ENCODE measurements at places on chromosomes 5 and 9. TPM values are rescaled to one million over a fixed set of nuclear protein-coding genes. Genes with fewer than 3 reads are reported as not detected.

The MAST4 gene
- 35.0 TPM for total RNA-seq

The SLC6A7 gene
- not detected for total RNA-seq

The ANKRD20A1 gene
- total RNA-seq, result not detected

The ANGPTL2 gene
- 14.1 TPM for total RNA-seq

The NKD2 gene
- total RNA-seq, result 0.25 TPM

The TRMO gene
- 10.6 TPM for total RNA-seq

The LCN12 gene
- total RNA-seq, result not detected

The HAND1 gene
- not detected for total RNA-seq

The CCDC187 gene
- total RNA-seq, result not detected

The PCSK1 gene
- total RNA-seq, result 2.8 TPM

The TERT gene
- total RNA-seq, result not detected

The ACOT12 gene
- not detected for total RNA-seq

The DDX31 gene
- 9.9 TPM for total RNA-seq

The NSUN2 gene
- 61.8 TPM for total RNA-seq

The CCDC180 gene
- 1.4 TPM for total RNA-seq

The LIX1 gene
- not detected for total RNA-seq

The ENHO gene
- not detected for total RNA-seq

The MARCHF11 gene
- not detected for total RNA-seq

The ADAMTS19 gene
- total RNA-seq, result not detected

The AGTPBP1 gene
- 11.4 TPM for total RNA-seq

The NUTM2F gene
- not detected for total RNA-seq

The SLC36A3 gene
- not detected for total RNA-seq

The SMIM33 gene
- total RNA-seq, result not detected
